ENCODE measurements at places on chromosomes 16 and 17.

GRCh38 chr17:50719924-50720794 is 756 bp downstream of the LUC7L3 start:
- no peak for DNase-seq

GRCh38 chr17:57516290-57517230 is 228.5 kb downstream of the CCDC182 start:
- no peak for DNase-seq

- no peak for DNase-seq
Observed at GRCh38 chr16:68652659-68653058, 7.5 kb downstream of the CDH3 start.

DNA sequence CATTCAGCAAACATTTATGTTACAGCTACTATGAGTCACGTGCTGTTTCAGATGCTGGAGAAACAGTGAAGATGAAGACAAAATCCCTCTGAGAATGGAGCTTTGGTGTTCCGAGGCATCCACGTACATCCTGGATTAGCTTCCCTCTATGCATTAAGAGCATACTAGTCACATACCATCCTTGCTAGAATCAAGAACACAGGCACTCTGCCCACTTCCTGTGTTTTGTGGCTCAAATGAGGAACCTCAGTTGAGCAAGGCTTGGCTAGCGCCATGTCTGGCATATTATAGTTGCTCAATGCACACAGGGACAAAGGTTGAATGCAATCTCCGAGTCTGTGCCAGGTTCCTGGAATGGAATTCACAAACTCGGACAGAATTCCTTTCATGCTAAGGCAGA is 297.5 kb downstream of the XYLT1 start:
- peak; percentile 78 for DNase-seq

- no peak for DNase-seq
Observed at GRCh38 chr17:30191072-30191471, 44.4 kb downstream of the SLC6A4 start.

Measured in EH (cell line).